Stimulated activated CD8-positive, alpha-beta memory T cell treated with anti-CD3 and anti-CD28 coated beads, Interleukin-2, amount 100 ng/mL, for 1 hour (primary cell): ENCODE measurements at places on chromosomes 3 and 15.

- no peak for DNase-seq
Observed at GRCh38 chr3:61518590-61518989, 42.8 kb upstream of the PTPRG start.

DNA sequence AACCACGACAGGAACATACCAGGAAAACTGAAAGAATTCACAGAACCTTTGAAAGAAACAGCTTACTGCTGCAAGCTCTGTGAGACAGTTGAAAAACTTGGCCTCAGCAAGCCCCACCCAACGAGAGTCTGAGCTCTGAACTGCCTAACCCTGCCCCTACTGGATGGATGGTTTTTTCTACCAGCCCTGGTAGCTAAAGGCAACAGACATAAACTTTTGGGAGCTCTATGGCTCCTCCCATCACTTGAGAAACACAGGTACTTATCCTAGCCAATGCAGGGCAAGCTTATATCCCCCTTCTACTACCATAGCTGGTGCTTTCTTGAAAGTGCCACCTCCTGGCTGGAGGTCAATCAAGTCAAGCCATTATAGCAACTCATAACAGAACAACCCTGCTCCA, 471.8 kb downstream of the GRM7 start:
- no peak for DNase-seq

- no peak for DNase-seq
Observed at GRCh38 chr3:184180165-184180564, 5.5 kb downstream of the AP2M1 start.

DNA sequence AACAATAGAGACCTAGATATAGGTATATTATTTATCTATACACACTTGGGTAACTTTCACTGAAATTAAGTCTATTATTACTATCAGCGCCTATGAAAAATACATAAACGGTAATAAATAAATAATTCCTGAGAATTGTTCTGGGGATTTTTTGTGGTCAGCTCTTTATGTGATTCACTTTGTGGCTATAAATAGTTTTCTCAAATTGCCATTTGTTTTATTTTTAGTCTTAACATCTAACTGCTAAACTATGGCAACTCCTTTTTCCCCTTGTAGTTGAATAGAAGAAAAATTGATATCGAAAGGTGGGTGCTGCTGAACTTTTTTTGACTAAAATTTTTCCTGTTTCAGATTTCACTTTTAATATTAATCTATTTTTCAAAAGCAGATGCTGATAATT, 189.0 kb downstream of the VGLL3 start:
- DNase-seq, result no peak

DNA sequence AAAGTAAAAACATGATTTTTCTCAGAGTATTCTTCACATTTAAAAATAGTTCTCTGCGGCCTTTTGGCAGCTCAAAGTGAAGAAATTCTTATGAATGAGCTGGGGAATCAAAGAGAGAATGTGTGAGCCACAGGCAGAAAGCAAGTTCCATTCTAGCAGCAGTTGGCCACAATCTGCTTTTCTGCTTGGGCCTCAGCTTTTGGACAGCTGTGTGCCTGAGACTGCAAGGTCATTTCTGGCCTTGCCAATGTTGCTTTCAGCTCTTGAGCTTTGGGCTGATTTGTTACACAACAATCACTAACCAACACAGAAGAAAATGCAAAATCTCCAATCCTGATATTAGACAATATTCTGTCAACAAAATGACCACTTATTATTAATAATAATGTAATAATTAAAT, 14.4 kb upstream of the TM4SF4 start:
- DNase-seq, result no peak

GRCh38 chr3:32326795-32327194, 64.9 kb upstream of the CMTM7 start:
- DNase-seq, result no peak

DNA sequence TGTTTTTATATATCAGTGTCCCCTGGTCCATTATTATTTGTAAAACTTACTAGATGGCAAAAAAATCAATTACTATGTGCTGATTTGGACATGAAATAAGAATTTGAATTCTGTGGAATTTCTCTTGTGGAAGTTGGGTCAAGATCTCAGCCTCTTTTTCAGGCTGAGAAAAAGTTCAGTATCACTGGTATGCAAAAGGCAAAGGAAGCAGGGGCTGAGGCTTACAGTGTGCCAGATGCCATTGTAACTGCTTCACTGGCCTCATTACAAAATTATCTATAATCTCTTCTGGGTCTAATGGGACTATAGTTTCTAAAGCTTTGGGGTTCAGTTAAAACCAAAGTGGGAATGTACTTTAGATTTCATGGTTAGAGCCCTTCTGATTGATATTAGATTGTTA, 125.9 kb upstream of the SLC7A14 start:
- DNase-seq, result no peak

DNA sequence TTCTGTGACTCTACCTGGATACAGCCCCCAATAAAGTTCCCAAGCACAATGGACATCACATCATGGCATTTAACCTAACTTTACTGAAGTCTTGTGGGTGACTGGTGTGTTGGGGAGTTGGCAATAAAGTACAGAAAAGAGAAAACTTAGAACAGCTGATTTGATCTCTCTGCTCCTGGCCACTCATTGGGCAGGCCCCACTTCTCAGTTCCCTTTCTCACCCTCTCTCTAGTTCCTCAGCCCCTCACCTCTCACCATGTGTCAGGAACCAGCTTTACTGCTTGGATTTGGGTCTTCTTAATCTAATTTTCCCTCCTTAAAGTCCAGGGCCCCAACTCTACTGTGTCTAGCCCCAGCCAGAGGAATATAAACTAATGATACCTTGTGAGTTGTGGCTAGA, 713 bp upstream of the MUC13 start:
- DNase-seq, result no peak

DNA sequence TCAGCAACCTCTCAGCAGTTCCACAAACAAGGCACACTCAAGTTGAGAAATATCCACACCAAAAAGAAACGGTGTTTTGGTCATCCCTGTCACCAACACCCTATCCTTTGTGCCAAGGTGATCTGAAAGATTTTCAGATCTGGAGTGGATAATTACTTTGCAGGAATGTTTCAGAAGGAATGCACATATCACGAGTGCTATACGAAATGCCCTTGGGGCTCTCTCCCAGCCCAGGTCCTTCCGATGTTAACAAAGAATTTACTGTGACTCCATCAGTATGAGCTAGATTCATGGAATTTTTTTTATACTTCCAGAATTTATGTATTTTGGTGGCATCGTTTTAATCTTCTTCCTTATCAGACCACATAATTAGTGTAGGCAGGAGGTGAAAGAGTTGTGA, 105.0 kb downstream of the GRM7 start:
- no peak for DNase-seq

DNA sequence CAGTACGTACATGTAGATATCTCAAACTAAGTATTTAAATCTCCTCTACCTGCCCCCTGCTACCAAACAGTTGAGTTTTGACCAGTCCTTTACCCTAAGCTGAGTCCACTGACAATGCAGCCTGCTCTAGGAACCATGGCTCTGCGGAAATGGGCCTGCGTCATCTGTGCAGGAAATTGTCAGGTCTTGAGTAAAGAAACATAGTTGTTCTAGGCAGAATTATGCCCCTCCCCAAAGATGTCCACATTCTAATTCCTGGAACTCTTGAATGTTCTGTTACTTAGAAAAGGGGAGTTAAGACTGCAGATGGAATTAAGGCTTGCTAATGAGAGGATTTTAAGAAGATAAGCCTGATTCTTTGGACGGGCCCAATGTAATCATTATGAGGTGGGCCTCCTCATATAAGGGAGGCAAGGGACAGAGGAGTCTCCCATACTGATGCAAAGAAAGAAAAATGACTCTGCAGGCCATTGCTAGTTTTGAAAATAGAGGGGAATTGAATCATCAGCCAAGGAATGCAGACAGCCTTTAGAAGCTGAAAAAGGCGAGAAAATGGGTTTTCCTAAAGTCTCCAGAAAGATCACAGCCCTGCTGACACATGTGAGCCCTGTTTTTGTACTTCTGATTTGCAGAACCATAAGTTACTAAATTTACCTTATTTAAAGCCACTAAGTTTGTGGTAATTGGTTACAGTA, 5.5 kb upstream of the VGLL3 start:
- DNase-seq, result no peak

DNA sequence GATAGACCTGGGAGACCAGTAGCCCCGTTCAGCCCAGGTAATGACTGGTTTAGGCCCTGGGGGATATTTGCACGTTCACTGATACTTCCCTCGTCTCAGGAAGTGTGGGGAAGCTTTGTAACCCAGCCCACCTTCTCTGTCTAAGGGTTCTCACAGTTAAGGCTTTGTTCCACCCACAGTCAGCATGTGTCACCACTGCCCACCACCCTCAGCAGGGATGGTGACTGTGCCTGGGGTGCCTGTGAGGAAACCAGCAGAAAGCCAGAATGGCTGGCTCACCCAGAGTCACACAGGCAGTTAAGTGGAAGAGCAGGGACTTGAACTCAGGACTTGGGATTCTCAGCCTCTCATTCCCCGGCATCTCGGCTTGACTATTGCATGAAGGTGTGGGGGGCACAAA, 5.2 kb downstream of the KBTBD13 start:
- DNase-seq, result no peak

DNA sequence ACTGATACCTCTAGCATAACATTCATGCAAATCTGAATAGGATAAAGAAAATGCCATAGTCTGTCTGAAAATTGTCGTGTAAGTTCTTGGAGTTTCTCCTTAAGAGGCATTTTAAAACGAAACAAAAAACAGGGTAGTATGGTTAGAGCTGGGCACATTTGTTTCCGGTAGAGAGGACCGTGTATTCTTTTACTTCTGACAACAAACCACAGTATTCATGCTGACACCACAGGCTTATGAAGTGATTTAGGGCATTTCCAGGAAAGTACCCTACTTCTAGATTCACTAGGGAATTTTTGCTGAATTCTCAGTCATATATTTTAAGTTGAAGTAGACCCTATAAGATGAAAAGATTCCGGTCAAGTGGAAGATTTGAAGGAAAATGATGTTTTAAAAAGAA, 541.3 kb downstream of the UNC13C start:
- no peak for DNase-seq

DNA sequence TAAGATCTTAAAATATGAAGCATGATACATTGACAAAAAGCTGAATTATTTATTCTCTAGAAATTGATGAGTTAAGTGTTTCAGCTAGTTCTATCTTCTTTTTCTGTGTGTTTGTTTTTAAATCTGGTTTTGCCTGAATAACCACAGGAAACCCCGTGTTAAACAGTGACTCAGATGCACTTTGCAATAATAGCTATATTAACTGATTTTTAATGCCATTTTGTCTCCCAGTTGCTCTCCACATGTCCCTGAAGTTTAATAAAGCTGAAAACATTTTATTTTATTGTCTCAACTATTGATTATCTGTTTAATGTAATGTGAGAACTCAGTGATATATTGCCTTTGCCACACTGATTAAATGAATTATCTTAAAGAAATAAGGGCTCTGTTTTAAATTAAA, 42.8 kb upstream of the ROBO1 start:
- no peak for DNase-seq

GRCh38 chr3:110504901-110505300, 566.7 kb upstream of the NECTIN3 start:
- no peak for DNase-seq
